Pons (tissue), 1 donor: ENCODE measurements at places on chromosomes 12 and 14.

GRCh38 chr14:67536087-67536486, 3.0 kb downstream of the PLEKHH1 start:
- peak; percentile 75 for DNase-seq

DNA sequence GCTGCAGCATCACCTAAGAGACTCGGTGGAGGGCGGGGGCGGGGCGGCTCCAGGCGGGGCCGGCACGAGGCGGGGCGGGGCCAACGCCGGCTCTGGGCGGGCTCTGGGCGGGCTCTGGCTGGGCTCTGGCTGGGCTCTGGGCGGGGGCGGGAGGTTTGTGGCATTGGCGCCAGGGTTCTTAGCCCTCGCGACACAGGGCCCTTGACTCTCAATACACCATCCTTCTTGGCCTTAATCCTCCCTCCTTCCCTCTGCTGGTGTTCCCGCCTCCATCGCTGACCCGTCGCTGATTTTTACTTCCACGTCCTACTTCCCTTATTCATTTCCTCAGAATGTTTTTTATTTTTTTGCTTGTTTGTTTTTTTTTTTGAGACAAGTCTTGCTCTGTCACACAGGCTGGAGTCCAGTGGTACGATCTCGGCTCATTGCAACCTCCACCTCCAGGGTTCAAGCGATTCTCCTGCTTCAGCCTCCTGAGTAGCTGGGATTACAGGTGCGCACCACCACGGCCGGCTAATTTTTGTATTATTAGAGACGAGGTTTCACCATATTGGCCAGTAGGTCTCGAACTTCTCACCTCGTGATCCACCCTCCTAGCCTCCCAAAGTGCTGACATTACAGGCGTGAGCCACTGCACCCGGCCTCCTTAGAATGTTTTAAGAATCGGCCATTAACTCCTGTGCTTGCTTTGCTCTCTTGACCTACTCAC, at the start of gene BLTP3B:
Gene BLTP3B, minus strand, starts transcription at position 24 of the 709 bp plus-strand sequence. CDS start 239 bp downstream, outside the sequence.
- DNase-seq = peak; percentile 81

GRCh38 chr12:58757422-58757821, 162.9 kb downstream of the LRIG3 start:
- DNase-seq = no peak

DNA sequence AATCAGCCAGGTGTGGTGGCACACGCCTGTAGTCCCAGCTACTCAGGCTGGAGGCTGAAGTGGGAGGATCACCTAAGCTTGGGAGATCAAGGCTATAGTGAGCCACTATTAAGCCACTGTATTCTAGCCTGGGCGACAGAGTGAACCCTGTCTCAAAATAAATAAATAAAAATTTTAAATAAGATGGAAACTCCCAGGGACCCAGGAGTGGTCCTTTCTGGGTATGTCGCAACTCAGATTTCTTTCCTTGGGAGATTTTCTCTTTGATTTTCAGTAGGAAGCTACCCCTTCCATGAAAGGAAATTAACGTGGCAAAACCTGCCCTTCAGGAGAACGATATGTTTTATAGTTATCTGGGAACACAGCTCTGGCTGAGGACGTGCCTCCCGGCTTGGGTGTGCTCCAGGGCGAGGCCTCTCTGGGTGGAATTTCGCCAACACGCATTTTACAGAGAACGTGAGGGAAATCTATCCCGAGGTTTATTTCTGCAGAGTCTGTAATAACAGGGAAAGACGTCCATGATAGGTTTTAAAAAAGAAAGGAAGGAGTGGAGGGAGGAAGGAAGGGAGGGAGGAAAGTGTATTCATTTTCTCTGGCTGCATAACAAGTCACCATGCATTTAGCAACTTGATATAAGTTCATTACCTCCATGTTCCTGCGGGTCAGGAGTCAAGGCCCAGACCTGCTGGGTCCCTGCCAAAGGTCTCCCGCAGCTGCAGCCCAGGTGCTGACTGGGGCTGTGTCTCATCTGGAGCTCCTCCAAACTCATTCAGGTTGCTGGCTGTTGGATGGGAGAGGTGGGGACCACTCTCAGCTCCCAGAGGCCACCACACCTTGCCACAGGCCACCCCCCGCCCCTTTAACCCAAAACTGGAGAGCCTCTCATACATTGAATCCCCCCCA, 80.6 kb upstream of the GSC start:
- no peak for DNase-seq

- no peak for DNase-seq
Observed at GRCh38 chr12:53173085-53173715, 7.3 kb upstream of the ZNF740 start.

DNA sequence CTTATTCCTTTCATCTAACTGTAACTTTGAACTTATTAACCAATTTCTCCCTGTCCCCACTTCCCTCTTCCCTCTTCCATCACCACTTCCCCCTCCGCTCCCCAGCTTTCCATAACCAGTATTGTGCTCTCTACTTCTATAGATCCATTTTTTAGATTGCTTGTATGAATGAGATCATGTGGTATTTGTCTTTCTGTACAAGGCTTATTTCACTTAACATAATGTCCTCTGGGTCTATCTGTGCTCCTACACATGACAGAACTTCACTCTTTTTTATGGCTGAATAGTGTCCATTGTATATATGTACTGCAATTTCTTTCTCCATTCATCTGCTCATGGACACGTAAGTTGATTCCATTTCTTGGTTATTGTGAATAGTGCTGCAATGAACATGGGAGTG, 14.4 kb downstream of the ERP27 start:
- DNase-seq = no peak

DNA sequence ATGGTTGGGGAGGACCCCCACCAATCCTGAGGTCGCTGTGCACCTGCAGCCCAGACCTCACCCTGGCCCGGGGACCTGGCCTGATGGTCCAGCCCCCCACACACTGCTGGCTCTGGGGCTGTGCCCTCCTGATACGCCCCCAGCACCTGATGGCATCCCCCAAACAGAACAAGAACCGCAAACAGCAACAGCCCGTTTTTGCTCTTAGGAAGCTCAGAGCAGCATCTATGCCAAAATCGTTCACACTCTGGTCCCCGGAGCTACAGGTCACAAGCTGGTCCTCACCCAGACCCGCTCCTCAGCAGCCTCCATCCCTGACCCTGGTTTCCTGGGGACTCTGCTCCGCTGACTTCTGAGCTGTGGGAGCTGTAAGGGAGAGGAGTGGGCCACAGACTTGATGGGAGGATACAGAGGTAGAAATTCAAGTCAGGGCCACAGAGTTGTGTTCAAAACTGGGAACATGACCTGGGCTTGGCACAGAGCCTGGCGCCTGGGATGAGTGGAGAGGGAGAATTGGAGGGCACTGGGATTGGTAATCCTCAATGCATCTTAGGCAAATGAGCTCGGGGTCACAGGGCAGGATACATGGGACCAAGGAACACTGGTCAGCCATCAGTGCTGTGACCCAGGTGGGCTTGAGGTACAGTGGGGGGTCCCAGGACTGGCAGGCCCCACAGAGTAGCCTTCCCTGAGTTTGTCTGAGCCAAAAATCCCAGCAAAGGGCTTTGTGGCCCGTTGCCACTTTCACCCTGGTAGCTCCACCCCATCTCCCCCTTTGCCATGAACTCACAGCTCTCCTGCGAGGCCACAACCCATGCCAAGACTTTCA, 170.9 kb upstream of the RTL1 start:
- DNase-seq = no peak

- no peak for DNase-seq
Observed at GRCh38 chr14:68012871-68013270, 193.3 kb downstream of the RAD51B start.

- no peak for DNase-seq
Observed at GRCh38 chr12:70638639-70639360, 1.6 kb upstream of the PTPRB start.

DNA sequence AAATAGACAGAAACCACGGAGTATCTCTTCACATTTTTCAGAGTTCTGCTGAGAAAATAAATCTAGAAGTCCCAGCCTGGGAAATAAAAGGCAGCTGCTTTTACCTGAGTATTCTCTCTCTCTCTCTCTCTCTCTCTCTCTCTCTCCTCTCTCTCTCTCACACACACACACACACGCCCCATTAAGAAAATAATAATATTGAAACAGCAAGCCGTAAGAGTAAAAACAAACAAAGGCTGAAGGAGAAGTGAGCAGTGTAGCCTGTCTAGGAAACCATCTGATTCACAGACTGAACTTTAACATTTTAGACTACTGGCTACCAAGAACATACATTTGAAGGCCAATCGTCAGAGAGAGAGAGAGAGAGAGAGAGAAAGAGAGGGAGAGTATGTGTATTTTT, 8.4 kb downstream of the PTHLH start:
- DNase-seq = no peak
